ENCODE measurements at places on chromosomes 4 and X. TPM values are rescaled to one million over a fixed set of nuclear protein-coding genes. Genes with fewer than 3 reads are reported as not detected.

GRCh38 chr4:169239221-169239905 is 31.4 kb downstream of the SH3RF1 start:
- no peak overlapping the region for H3K27ac ChIP-seq
- H3K4me3 ChIP-seq: no peak overlapping the region
- peaks cover 3% of the 10 kb centered on the region for H3K36me3 ChIP-seq
- DNase-seq: no peak
- no peaks in the 10 kb centered on the region for H3K27me3 ChIP-seq

- DNase-seq: no peak
- no peaks in the 10 kb centered on the region for H3K4me1 ChIP-seq
- no peak overlapping the region for H3K4me3 ChIP-seq
- H3K27me3 ChIP-seq: no peaks in the 10 kb centered on the region
Measured at GRCh38 chrX:36434522-36434921, 515.0 kb downstream of the CFAP47 start.

DNA sequence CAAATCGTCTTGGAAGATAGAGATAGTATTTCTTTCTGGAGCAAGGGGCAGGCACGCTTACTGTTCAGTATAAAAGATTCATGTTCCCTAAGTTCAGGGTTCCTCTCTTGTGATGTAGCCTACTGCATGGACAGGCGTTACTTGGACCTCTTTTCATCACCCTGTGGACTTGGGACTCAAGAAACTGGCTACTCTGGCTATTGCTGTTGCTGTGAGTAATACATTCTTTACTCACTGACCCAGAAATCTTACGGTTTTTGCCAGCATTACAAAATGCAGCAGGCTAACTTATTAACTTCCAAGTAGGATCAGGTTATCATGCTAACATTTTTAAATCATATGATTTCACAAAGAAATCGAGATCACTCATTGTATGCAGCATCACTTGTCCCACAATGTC is 12.8 kb upstream of the GUCY1B1 start:
- H3K4me3 ChIP-seq: no peak overlapping the region
- no peak for DNase-seq
- H3K27ac ChIP-seq: no peak overlapping the region
- H3K36me3 ChIP-seq: no peaks in the 10 kb centered on the region
- H3K4me1 ChIP-seq: peaks cover 46% of the 10 kb centered on the region

Gene MAP9
- 16.5 TPM for total RNA-seq
